ENCODE measurements at places on chromosomes 6 and 20. TPM values are rescaled to one million over a fixed set of nuclear protein-coding genes. Genes with fewer than 3 reads are reported as not detected.

Gene FKBP1C
- 2.1 TPM for total RNA-seq

Gene TRMT6
- total RNA-seq, result 29.2 TPM

Gene NT5E
- 44.9 TPM for total RNA-seq

Gene NRSN2
- 60.3 TPM for total RNA-seq

Gene TAAR8
- total RNA-seq, result not detected

Gene SNX21
- 10.8 TPM for total RNA-seq

Data from A549 treated with CpdA at 1 μM for 4 hours (cell line).